ENCODE measurements at places on chromosomes 12 and 14. TPM values are rescaled to one million over a fixed set of nuclear protein-coding genes. Genes with fewer than 3 reads are reported as not detected.

ADAMTS20 gene
- 0.09 TPM for total RNA-seq

REM2 gene
- 0.37 TPM for total RNA-seq

PTPN6 gene
- 3.4 TPM for total RNA-seq

RTN1 gene
- 70.2 TPM for total RNA-seq

GRCh38 chr12:132584429-132584828 is 26.0 kb downstream of the LRCOL1 start:
- no peak for DNase-seq

DNA sequence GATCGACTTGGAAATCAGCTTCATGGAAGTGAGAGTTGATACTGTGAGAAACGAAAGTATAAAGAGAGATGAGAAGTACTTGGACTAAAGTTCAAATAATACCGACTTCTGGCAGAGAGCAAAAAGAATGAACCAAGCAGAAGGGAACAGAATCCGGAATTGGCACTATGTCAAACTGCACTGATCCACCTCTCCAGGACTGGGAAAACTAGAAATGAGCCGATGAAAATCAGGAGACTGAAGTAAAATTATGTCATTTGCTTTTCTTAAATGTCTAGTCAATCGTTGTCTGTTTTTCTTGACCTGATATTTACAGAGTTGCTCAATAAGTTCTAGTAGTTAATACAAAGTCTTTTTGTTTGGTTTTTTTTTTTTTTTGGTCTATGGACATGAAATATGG is 163.0 kb upstream of the FOXG1 start:
- no peak for DNase-seq

GRCh38 chr14:61739133-61739532 is 23.1 kb upstream of the SNAPC1 start:
- no peak for DNase-seq

DNA sequence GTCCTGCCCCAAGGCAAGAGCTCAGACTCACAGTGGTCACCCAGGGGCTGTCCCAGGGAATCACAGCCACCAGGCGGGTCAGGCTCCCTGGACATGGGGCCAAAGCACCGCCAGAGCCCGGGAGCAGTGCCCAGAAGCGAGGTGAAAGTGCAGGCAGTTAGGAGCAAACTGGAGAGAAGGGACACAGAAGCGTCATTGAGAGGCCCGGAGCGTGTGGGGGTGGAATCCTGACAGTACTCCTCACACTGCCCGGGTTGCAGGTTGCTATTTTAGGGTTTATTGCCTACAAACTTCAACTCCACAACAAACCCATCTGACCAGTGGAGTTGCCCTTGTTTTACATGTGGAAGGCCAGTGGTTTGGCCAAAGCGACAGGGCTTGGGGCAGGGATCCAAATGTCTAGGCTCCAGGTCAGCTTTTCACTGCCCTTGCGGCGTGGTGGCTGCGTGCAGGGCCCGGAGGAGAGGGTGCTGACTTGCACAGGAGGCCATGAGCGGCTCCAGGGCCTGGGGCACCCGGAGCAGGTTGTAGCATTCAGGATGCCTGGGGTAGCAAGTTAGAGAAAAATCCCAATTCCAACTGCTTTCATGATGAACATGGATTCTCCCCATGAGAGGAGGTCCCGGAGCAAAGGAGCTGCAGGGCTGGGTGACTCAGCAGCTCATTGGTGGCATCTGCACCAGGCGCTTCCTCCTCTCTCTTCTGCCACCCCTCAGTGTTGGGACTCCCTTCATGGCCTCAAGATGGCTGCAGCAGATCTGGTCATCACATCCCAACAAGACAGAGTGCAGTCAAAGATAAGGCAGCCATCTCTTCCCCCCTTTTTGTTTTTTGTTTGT is 112.3 kb upstream of the NCOR2 start:
- DNase-seq: no peak

DNA sequence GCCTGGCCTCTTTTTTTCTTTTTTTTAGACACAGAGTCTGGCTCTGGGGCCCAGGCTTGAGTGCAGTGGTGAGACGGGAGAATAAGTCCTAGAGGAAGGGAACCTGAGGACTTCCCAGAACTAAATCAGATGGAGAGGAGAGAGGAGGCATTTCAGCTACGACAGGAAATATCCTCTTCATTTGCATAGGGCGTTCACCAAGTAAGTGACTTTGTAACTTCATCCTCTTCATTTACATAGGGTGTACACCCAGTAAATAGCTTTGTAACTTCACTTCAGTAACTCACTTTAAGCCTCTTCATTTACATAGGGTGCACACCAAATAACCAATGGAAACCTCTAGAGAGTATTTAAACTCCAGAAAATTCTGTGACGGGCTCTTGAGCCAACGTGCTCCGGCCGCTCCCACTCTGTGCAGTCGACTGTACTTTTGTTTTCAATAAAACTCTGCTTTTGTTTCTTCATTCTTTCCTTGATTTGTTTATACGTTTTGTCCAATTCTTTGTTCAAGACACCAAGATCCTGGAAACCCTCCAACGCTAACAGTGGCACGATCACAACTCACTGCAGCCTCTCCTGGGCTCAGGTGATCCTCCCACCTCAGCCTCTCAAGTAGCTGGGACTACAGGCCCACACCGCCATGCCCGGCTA is 21.4 kb upstream of the ANKRD9 start:
- DNase-seq: no peak

GRCh38 chr12:122471324-122472226 is 29.2 kb downstream of the ZCCHC8 start:
- peak; percentile 80 for DNase-seq

- DNase-seq: no peak
These were observed 28.2 kb downstream of the GTF2A1 start for GRCh38 chr14:81192594-81192993.

All from NCI-H460 (cell line).